ENCODE measurements at places on chromosomes 16 and 17.

DNA sequence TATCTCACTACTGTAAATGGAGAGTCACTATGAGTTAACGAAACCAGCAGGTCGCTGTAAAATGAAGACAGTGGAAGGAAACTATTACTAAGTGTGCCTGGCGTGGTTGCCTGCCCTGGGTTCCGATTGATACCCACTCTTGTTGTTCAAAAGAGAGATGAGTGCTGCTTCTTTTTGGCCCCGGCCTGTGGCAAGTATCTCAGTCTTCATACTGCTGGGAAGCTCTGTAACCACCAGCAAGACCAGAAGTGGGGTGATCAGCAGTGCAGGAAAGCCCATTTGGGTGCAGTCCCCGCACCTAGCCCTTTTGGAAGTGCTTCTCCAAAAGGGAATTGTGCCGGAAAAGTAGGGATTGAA lies 104.5 kb downstream of the SNX29 start:
- no peak for DNase-seq

- DNase-seq: no peak
Measured at GRCh38 chr17:49753959-49754391, 10.0 kb downstream of the FAM117A start.

DNA sequence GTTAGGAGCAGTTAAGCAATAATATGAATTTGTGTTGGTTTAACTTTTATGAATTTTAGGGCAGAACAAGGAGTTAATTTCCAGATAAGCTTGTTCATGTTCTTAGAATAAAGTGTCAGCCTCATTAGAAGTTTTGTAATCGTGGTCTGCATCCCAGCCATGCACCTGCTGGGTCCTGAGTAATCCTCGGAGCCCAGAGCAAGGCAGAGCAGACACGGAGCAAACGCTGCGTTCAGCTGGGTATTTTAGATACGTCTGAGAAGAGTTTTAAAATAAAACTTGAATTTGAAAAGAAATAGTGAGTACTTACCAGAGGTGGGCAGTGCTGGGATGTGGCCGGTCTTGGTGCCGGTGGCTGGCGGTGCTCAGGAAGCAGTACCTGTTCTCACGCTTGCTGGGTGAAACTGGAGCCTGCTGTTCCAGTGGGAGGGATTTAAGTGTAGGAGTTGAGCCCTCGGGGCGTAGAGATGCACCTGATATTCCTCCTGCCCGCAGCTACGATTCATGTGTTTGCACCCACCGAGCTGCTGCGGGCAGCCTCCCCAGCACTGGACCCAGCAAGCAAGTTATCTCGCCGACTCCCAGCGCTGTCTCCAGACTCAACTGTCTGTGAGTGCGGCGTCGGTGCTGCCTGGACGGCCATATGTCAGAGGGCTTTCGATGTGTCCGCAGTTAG lies at the start of gene ZNF750:
TSS of gene ZNF750 (minus strand) at position 406 of the 676 bp plus-strand sequence. CDS start 7,568 bp downstream, outside the sequence.
- no peak for DNase-seq

DNA sequence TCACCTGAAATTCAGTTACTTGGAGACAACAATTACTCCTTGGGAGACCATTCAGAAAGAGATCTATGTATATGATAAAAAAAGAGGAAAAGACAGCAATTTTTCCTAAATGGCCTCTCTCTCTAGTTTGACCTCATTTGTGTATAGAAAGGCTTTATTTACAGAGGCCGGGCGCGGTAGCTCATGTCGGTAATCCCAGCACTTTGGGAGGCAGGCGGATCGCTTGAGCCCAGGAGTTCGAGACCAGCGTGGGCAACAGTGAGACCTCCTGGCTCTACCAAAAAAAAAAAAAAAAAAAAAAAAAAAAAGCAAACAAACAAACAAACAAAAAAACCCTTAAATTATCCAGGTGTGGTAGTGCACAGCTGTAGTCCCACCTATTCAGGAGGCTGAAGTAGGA lies 20.7 kb downstream of the GRB2 start:
- DNase-seq: no peak

- no peak for DNase-seq
Measured at GRCh38 chr17:76826330-76827068, 41.7 kb upstream of the MGAT5B start.

- no peak for DNase-seq
Measured at GRCh38 chr16:87410530-87410929, 18.4 kb downstream of the MAP1LC3B start.

DNA sequence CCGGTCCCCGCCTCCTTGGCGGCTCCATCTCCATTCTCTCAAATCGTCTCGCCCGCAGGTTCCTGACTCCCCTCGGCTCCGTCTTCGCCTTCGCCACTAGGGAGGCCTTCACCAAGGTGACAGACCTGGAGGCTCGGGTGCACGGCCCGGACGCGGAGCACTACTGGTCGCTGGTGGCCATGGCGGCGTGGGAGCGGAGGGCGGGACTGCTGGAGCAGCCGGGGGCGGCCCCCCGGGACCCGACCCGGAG lies 862 bp downstream of the GLTPD2 start:
- no peak for DNase-seq

DNA sequence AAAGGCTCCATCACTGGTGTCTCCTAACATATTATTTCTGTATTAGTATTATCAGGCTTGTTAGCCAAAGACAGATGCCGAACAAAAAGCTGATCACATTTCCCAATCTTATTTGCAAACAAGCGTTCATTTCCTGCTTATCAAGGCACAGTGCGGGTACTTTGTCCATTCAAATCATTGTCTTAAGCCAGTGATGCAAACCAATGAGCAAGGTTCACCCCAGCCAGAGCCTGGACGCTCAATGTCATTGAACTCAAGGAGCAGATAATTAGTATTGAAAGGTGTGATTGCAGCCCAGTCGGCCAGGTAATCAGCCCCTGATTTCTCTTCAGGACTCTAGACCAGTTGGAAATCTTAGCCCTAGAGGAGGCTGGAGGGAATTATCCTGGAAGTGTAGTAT lies 20.4 kb upstream of the SOX9 start:
- no peak for DNase-seq
